IMR-90 (cell line): ENCODE measurements at places on chromosomes 1 and 21.

GRCh38 chr1:61081686-61082310 lies 563 bp upstream of the NFIA start:
- peak; percentile 38 for DNase-seq

DNA sequence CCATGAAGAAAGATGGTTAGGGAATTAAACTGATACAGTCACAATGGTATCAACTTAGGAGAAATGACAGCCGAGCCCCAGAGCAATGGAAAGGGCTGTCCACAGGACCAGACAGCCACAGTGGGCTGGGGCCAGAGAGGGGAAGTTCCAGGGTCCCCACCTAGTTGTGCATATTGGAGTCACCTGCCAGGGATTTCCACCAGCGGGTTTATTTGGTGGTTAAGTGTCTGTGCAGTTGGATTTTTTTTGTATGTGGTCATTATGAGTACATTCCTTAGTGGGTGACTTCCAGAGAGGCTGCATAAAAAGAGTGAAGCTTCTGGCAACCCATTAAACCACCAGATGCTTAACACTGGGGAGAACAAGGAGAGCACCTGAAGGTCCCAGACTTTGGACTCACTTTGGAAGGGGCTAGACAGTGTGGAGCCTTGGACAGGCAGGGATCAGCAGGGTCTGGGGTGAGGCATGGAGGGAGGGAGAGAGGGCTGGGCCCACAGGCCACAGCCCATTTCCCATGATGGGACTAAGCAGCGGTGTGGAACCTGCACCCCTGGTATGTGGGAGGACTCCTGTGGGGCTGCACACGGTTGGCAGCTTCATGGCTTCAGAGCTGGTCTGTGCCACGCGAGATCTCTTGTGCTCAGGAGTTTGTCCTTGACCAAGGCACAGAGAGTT lies 7.8 kb upstream of the PTTG1IP start:
- DNase-seq = peak; percentile 71

- DNase-seq = no peak
Observed at GRCh38 chr1:51504806-51505525, 14.1 kb downstream of the EPS15 start.

GRCh38 chr21:23955135-23955843 lies 1652.0 kb downstream of the MRPL39 start:
- no peak for DNase-seq

- DNase-seq = peak; percentile 13
Observed at GRCh38 chr21:42218836-42219605, at the start of gene ABCG1. Gene ABCG1, plus strand, starts transcription at chr21:42219140. Its CDS starts 123 bp downstream, at chr21:42219263.

DNA sequence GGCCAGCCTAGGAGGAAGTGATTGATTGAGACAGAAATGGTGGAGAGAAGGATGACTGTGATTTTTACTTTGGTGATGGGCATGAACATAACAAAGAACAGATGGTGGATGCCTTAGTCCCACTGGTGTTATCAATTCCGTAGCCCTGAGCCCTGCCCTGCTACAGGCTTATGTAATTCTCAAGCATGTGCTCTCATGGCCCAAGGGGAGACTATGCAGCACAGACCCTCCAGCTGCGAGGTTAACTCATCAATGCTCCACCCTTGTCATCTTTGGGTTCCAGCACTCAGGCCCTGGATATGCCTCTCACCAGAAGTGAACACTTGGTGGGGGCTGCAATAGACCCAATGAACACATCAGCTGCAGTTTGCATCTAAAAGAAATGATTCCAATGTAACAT lies 62.7 kb upstream of the LRRC8D start:
- DNase-seq = no peak

GRCh38 chr1:78619803-78620579 lies at the start of gene IFI44L:
Gene IFI44L, plus strand, starts transcription at chr1:78620448. Its CDS starts 7,468 bp downstream, at chr1:78627916.
- DNase-seq = peak; percentile 59

GRCh38 chr1:9231648-9232332 lies 2.8 kb upstream of the H6PD start:
- DNase-seq = peak; percentile 64

GRCh38 chr1:89955311-89956205 lies 39.4 kb upstream of the ZNF326 start:
- no peak for DNase-seq

GRCh38 chr1:44830900-44831304 lies 12.2 kb downstream of the PTCH2 start:
- no peak for DNase-seq

DNA sequence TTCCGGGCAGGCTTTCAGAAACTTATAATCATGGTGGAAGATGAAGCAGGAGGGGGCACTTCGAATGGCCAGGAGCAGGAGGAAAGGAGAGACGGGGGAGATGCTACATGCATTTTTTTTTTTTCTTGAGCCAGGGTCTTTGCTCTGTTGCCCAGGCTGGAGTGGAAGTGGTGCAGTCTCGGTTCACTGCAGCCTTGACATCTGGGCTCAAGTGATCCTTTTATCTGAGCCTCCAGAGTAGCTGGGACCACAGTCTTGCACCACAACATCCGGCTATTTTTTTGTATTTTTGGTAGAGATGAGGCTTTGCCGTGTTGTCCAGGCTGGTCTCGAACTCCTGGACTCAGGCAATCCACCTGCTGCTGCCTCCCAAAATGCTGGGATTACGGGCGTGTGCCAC lies 61.6 kb downstream of the SELENOF start:
- DNase-seq = no peak

DNA sequence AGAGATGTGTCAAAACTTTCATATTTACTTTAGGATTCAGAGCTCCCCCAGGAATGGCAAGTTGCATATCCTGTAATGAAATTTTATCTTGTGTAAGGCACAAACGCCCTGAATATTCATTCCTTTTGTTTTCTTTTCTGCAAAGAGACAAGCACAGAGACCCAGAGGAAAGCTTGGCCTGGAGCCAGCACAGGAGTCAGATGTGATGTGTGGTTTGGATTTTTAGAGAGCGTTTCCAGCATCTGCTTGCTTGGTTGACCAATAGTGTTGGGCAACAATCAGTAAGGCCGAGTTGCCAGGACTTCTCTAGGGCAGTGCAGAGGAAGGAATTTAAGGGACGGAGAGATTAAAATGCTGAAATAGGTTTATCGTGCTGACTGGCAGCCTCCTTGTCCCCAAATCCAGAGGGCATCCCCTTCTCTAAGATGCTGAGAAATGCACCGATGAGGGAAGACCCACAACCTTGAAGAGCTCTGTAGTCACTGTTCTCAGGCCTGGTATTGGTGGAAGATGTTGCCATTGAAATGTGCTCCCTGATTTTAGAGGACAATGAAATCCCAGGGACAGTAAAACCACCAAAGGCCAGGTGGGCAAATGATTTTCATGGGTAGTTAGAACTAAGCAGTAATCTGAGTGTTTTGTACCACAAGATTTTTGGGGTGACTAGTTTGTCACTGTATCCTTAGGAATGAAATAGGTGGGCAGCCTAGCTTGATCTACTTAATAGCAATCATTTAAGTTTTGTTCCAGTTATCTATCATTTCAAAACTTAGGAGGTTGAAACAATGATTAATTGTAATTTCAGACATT lies 37.9 kb upstream of the RHOU start:
- DNase-seq = peak; percentile 31

DNA sequence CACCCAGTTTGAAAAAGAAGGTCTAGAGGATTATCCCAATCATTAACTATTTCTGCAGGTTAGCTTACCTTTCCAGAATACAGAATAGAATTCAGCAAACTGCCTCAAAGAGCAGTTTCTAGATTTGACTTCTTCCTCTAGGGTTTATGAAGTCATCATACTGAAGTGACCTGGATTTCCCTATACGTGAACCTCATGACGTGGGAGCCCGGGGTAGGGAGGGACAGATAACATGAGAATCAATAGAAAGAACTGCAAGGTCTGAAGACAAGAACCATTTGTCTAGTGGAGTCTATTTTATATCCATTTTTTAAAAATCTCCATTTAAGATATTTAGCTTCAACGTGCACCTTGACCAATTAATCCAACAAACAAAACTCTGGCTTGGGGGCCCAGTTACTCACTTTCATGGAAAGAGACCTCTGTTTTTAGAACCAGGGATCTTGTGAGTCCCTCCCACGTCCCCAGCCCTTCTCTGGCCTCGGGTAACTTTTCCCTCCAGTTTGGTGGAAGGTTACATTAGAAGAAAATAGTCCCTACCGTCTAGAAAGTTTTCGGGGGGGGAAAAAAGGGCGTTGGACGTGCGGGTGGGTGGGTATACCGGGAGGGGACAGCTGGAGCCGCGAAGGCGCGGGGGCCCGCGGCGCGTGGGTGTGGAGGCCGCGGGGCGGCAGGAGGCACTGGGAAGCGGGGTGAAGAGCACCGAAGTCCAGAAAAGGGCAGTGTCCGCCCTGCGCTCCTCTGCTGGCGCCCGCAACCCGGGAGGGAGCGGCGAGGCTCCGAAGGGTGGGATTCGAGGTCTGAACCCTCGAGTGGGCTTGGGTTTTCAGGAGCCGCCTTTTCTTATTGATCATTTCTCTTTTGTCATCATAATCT lies 13.8 kb upstream of the POGZ start:
- DNase-seq = peak; percentile 34

DNA sequence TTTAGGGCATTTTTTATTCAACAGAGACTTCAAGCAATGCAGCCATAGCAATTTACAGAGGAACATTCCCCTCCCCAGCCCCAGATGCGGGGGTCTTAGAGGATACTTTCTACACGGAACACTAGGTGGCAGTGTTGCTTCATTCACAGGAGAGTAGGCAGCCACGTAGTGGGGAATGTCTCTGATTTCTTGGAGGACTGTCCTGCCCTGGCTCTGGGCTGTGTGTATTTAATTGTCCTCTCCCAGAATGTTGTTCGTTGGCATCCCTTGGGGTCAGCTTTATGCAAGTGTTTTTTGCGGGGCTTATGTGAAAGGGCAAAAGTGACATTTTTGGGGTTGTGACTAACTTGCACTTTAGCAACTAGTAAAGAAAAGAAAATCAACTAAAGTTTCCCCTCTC lies 96.9 kb downstream of the PAPPA2 start:
- DNase-seq = peak; percentile 53

DNA sequence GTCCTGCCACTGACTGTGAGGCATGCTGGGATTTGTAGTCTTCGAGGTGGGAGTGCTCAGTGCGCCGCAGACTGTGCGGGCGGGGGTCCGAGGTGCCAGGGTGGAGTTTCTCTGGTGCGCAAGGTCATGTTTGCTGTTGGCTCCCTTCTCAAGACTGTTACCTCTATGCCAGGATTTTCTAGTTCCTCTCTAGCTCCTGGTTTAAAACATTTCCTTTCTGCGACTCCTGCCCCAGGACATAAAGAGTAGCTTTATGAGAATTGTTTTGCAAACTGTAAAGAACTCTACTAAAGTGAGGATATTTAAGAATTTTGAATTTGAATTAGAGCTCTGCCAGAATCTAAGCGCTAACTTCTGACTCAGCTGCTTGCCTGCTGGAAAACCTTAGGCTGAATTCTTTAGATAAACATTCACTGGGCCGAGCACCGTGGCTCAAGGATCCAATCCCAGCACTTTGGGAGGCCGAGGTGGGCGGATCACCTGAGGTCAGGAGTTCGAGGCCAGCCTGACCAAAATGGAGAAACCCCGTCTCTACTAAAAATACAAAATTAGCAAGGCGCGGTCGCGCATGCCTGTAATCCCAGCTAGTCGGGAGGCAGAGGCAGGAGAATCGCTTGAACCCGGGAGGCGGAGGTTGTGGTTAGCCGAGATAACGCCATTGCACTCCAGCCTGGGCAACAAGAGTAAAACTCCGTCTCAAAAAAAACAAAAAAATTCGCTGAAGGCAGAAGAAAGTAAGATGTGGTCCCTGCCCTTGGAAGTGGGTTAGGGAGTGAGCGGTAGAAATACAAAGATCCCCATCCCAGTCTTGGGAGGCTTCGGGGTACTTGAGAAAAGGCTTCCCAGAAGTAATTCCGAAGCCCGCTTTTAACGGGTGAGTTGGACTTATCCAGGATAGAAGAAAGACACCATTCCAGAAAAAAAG lies 992 bp upstream of the USP48 start:
- DNase-seq = peak; percentile 83

- no peak for DNase-seq
Observed at GRCh38 chr21:14086553-14086952, 124.2 kb downstream of the LIPI start.

DNA sequence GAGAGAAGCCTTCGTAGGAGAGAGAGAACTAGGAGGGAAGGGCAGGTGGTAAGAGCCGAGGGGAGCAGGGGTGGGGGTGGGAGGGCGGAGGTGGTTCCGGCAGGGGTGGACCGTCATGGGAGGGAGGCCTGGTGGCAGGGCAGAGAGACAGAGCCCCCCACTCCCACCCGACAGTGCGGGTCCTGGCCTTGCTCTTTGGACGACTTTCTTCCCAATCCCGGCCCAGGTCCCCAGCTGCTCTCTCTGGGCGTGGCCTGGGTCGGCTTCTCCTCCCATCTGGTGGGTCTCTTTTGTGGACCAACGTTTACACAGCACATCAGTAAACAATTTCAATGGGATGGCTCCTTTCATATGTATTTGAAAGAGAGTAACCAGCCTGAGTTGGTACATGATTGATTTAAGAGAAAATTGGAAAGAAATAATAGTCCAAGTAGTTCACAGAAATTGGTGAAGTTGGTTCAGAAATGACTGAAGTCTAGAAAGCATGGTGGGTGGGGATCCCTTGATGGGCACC lies 56.9 kb downstream of the LDLRAD2 start:
- no peak for DNase-seq

DNA sequence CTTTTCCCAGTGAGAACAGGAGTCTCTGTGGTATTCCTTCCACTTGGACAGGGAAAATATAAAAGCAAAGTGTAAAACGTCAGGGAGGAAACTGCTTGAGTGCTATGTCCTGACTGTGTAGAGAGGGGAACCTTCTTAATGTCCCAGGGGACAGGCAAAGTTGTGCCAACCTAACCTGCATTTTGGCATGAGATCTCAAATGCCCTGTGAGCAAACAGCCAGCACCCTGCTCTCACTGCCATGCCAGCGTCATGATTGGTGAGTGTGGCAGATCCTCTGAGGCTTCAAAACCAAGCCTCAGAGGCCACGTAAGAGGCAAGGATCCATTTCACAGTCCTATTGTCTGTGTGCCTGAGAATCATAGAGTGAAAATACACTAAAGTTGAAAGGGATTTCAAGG lies 49.7 kb upstream of the RAP1A start:
- DNase-seq = no peak

- DNase-seq = peak; percentile 24
Observed at GRCh38 chr1:240607006-240607405, 4.9 kb downstream of the GREM2 start.

- DNase-seq = peak; percentile 95
Observed at GRCh38 chr1:46183079-46183847, 7.0 kb upstream of the P3R3URF start.

DNA sequence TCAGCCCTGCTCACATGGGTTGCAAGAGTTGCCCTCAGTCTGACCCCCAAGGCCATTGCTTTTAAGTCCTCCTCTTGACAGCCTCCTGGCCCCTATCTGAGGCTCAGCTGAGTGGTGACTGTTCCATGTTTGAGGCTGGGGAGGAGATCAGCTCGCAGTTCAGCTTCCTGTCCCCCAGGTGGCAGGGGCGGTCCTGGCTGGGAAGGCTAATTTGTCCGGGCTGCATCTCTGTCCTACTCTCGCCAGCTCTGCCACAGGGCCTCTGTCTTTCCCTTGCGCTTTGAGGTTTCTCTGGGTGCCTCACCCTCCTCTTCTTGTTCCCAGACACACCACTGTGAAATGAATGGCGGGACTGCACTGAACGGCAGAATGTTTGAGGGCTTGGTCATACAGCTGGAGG lies 157.3 kb downstream of the KCNJ6 start:
- peak; percentile 62 for DNase-seq
